Umbilical cord (tissue), 2 donors: ENCODE measurements at places on chromosomes 16 and 17.

GRCh38 chr17:42290577-42290976 lies 2.3 kb downstream of the STAT5A start:
- no peak for DNase-seq

DNA sequence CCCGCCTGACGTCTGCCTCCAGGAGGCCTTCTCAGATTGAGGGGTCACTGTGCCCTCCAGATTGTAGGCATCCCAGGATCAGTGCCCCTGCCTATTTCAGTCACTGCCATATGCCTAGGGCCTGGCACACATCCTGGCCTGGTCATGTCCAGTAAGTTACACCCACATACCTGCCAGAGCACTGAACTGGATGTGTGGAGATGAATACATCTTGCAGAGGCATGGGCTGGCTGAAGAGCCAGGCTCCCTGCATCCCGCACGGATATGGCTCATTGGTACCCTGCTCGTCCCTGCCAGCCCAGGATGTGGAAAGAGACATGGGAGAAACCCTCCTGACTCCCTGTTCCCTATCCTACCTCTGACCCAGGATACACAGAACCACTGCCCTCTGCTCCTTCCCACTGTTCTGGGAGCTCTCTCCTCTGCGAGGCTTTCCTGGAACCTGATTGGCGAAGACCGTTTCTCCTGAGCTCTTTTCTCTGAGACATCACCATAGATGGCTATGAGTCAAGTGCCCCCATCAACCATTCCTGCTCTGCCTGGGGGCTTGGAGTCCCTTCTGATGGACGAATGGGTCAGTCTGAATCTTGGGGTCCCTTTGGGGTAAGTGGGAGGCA lies 40.0 kb upstream of the TAC4 start:
- DNase-seq, result no peak

- no peak for DNase-seq
These were observed 138.5 kb downstream of the SSH2 start for GRCh38 chr17:29791336-29792080.

DNA sequence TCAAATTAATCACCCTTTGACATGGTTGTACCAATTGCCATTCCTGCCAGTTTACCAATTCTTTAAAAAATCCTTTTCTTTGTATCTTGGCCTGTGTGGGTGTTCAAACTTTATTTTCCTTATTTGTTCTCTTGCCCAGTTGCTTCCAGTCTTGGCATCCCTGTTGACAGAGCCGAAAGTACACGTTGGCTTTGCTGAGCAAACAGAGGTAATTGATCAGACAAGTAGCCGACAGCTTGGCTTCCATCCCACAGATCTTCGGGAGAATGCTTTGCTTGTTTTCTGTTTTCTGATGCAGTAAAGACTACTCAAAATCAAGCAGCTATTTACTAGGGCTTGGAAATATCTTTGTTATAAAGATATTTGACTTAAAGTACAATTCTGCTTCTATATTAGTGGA lies 506.8 kb upstream of the SALL1 start:
- no peak for DNase-seq

GRCh38 chr17:82396601-82397435 lies 21.3 kb upstream of the HEXD start:
- DNase-seq, result peak; percentile 45

GRCh38 chr17:17831208-17832031 lies 5.4 kb downstream of the SREBF1 start:
- DNase-seq, result peak; percentile 69

DNA sequence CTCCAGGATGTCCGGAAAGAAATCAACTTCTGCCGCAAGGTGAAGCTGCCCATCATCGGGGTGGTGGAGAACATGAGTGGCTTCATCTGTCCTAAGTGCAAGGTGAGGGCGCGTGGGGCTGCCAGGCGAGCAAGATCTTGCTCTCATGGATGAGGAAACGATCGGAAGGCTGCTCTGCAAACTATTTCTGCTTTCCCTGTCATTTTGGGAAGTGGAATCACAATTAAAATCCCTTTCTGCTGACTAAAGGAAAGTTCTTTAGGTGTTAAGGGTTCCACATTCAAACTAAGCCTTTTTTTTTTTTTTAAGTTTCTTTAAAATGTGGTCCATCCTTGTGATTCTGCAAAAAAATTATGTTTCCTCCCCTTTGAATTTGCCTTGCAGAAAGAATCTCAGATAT lies 17.7 kb downstream of the NUBP1 start:
- no peak for DNase-seq
